Cortex of kidney (tissue), 1 donor: ENCODE measurements at places on chromosomes 7 and 10.

GRCh38 chr10:131693766-131694165 is 207.0 kb upstream of the PPP2R2D start:
- DNase-seq: no peak

DNA sequence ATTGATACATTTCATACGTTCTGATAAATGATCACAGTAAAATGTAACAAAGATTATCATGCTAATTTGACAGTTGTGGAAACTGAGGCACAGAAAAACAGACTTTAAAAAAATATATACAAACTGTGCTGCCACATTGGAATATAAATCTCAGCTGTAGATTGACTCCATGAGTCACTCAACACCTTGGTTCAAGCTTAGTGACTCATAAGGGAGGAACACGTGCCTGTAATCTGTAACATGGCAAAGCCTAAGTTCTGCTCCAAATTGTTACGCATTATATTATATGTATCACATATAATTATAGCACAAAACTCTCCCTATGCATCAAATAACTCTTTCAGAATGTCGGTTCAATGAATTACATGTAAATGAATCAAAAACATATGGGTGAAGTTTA is 1047.5 kb downstream of the GATA3 start:
- no peak for DNase-seq

DNA sequence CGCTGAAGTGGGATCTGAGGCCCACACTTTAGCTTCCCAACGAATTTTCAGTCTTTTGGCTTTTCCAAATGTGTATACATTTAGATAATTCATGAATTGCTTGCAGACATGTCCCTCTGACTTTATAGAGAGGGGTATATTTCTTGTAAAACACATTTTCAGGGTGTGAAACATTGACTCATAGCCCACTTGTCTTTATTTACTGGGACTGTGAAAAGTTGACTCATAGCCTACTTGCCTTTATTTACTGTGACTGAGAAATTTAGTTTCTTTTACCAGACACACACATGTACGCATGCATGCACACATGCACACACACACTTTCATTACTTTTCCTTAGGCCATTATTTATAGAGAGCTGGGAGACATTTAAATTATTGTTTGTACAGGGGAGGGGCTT is 79.1 kb downstream of the VTI1A start:
- DNase-seq: no peak

- DNase-seq: no peak
These were observed 114.4 kb upstream of the AFAP1L2 start for GRCh38 chr10:114518401-114519305.

GRCh38 chr10:72754275-72755032 is 62.5 kb downstream of the MCU start:
- DNase-seq: no peak

GRCh38 chr10:35336921-35337823 is 863 bp downstream of the CCNY start:
- DNase-seq: no peak

- DNase-seq: no peak
These were observed 6.7 kb upstream of the KLRG2 start for GRCh38 chr7:139490130-139490529.

- no peak for DNase-seq
These were observed 109.6 kb upstream of the MTPN start for GRCh38 chr7:136086712-136087111.

DNA sequence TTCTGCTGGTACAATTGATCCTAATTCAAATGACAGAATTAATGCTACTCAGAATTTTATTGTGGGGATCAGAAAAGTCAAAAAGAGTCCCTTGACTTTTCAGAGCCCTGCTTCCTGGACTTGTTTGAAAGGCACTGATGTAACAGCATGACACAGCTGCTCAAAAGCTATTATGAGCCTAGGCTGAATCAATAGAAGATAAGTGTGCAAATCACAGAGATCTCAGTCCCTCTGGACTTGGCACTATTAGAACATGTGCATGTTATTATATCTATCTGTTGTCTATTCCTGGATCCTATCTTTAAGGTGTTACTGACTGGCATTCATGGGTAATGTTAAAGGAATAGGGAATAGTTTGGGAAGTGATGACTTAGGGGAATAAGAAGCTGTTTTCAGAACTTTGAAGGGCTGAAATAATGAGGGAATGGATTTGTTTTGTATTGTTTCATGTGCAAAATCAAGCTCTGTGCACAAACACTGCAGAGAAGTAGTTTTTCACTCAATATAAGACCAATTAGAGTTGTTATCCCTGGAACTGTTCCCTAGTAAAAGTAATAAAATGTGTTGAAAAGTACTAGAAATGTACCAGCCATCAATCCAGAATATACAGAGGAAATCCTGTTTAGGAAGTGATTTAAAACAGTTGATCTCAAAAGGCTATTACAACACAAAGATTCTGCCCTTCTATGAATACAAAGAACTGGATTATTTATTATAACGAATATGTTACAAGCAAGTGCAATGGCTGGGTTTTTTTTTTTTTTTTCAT is 814.9 kb upstream of the C7orf33 start:
- no peak for DNase-seq

GRCh38 chr7:137587326-137587725 is 243.8 kb upstream of the PTN start:
- DNase-seq: no peak

DNA sequence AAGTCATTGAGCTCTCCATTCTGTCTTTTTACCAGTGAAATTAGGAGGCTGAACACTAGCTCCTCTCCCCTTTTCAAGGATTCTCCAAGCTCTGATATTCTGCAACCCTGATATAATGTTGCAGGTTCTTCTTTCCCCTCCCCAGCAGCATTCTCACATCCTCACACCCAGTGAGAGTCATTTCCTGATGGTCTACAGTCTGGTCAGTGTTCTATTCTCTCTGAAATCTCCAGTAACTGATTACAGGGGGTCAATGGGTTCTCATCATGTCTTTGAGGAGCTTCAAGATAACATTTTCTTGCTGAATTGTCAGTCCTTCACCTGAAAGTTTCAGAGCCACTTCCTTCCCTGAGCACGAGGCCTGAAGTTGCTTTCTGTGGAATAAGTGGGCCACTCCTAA is 299.4 kb downstream of the PTEN start:
- DNase-seq: no peak

DNA sequence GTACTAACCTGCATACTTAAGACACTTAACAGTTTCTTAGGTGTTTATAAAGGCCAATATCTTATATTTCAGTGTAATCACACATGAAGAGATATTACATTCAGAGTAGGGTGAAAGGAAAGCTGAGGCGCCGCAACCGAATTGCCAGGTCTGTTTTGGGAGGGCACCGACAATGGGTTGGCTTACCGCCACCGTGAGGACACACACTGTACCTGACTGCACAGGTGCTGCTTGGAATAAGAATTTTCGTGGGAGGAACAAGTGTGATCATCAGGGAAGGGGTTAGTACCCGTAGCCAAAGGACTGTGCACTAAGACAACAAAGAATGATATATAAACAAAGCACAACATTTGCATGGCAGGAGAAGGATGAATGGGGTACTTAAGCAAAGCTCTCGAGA is 591.8 kb downstream of the SUGCT start:
- DNase-seq: no peak

DNA sequence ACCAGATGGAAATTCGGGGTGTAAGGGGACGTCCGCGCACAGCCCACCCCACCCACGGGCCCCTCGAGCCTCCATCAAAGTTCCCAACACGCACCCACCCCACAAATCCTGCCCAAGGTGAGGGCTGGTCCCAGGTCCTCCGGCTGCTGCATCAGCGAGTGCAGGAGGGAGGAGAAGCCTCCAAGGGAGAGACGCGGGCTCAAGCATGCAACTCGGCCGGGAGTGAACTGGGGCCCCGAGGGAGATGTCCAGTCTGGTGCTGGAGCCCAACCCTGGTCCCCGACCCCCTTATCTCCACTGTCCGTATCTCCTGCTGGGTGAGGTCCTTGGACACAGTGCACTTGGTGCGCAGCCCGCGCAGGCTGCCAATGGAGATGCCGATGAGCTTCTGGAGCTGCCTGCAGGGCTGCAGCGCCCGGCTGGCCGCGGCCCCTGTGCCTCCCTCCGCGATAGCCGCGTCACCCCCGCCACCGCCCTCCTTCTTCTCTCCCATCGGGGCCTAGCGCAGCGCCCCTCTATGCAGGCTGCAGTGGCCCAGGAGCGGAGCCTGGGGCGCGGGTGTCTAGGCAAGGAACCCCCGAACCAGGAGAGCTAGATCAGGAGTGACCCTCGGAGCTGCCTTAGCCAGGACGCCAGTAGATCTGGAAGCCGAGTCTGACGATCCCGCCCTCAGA is 489.2 kb downstream of the ZNF33B start:
- no peak for DNase-seq

DNA sequence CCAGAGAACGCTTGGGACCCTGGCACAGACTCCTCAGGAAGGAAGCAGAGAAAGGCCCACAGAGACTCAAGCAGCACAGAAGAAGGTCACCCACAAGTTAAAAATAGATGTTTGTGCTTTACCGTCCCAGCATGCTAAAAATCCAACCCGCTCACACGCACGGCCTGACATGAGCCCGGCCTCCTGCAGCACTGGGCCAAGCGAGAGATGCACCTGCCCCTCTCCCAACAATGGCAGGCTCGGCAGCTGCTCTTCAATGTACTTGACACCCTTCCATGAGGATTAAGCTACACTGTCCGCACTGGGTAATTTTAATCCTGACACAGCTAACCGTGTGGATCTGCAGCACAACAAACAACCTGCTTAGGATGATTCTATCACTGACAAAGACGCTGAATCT is 9.3 kb downstream of the DIP2C start:
- DNase-seq: no peak
